ENCODE measurements at places on chromosomes 16 and 17.

- DNase-seq, result no peak
Observed at GRCh38 chr16:80875616-80876015, 71.2 kb upstream of the CDYL2 start.

- no peak for DNase-seq
Observed at GRCh38 chr17:36048066-36048465, 16.0 kb upstream of the CCL18 start.

DNA sequence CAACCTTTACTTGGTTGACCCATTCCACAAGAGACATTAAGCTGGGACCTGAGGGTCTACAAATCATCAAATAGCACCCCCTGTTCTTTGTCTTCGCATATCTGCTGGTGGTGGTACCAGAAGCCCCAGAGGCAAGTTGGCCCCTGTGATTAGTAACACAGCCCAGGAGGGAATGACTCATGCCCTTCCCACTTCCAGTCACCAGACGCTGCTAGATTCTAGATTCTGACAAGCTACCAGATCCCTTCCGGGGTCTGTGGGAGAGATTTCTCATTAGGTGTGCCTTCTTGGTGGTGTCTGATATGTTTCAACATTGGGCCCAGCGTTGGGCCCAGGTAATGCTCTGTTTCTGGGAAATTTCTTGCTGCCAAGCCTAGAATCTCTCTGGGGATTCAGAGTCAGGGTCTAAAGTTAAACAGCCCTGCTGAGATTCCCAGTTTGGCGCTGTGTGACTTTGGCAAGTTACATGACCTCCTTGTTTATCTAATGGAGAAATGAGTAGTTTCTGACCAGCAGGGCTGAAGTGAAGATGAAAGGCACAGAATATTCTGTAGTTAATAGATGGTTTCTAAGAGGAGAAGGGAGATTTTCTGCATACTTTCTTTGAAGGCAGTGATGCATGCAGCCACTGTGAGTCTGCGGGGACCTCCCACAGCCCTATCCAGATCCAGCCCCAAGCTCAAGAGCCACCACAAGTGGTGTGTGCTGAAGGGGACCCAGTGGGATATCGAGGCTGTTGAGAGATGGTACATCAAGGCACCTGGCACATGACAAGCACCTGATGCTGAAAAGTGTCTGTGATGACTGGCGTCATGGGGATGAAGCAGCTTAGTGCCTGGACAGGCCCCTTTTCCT lies 3.9 kb downstream of the TRPV2 start:
- no peak for DNase-seq

- DNase-seq, result no peak
Observed at GRCh38 chr17:61251939-61252865, 147.4 kb upstream of the TBX2 start.

GRCh38 chr16:66553223-66553622 lies 847 bp downstream of the CKLF start:
- no peak for DNase-seq

- no peak for DNase-seq
Observed at GRCh38 chr16:8941718-8942344, 21.9 kb downstream of the USP7 start.
